HL-60 (cell line): ENCODE measurements at places on chromosomes 11 and 22.

DNA sequence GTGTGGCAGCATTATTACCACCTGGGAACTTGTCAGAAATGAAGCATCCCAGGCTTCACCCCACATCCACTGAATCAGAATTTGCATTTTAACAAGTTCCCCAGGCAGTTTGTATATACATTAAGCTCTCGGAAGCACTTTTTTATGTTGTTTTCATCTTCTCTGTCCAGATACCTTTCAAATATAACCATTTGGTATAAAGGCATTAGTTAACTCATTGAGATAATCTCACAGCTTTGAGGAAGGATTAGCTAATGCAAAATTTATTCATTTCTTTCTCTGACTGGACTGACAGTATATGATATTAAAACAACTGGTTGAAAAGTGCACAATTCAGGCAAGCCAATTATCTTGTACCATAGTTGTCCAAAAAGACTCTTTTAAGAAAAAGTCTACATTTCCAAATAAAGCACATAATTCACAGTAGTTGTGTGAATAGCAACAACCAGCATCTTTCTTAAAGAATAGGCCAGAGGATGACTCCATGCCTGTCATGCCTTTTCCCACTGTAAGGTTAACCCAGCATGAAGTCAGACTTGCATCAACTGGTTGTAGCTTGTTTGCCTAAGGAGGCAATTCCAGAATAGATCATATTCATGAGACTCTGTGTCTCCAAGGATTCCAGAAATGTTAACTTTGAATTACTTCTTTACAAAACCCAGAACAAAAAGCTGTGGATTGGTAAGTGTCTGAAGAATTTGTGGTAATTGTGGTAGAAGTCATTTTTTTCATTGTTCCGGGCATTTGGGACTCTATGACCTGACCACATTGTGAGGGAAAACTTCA is 254.3 kb upstream of the SESN3 start:
- DNase-seq, result no peak

GRCh38 chr11:20353829-20354434 is 9.6 kb upstream of the HTATIP2 start:
- DNase-seq, result no peak

DNA sequence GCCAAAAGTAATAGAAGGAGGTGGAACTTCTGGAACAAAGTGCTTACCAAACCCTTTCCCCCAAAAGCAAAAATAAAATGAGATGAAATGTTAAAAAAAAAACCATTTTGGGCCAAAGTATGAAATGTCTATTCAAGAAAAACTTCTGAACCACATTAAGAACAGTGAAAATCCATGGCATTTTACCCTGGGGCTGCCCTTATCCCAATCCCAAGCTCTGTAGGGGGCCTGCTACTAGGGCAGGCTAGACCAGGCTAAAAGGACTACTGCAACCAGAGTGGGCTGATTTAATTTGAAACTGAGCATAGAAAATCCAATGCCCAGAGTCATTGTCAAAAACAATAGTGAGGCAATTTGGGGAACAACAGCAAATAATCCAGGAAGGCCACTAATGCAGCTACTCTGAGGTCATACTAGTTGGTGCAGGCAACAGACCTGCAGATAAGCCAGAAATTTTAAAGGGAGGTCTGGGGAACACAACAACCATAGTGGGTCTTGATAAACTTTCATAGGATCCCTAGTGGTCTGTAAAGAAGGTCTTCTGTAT is 99.4 kb downstream of the RELT start:
- DNase-seq, result no peak

- DNase-seq, result no peak
Measured at GRCh38 chr11:107508201-107508857, 50.7 kb upstream of the CWF19L2 start.

DNA sequence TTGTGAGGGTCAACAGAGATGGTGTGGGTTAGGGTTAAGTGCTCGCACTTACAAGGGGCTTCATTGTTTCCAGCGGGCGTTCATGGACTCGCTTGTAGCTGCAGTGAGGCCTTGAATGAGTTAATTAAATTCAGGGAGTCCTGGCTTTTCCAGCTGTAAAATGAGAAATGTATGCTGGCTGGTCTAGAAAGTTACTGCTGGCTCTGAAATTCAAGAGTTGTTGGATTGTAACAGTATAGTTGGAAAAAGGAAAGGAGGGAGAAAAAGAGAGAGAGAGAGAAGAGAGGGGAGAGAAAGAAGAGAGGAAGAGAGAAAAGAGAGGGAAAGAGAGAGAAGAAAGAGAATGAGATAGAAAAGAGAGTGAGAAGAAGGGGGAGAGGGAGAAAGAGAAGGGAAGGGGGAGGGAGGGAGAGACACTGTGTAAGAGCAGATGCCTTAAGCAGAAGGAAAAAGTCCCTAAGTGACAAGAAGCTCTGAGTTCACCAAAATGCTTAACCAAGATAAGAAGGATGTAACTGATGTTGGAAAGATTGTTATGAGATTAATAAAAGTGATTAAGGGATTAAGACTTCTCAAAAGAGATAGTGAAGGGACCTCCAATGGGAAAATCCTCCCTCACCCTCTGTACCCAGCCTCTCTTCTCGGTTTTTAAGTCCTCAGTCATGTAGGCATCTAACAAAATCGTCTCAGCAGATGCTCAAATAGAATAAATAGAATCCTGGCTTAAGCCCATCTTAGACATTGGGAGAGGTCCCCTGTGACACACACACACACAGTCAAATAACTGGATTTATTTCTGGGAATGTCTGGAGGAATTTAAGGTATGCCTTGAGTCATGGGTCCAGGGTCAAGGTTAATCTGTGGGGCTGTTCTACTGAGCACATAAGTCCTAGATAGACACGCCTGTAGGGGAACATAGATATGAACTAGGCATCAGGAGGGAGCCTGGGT is 477.9 kb downstream of the MIAT start:
- DNase-seq, result no peak

GRCh38 chr22:32672542-32672941 is 129.0 kb upstream of the TIMP3 start:
- DNase-seq, result no peak

DNA sequence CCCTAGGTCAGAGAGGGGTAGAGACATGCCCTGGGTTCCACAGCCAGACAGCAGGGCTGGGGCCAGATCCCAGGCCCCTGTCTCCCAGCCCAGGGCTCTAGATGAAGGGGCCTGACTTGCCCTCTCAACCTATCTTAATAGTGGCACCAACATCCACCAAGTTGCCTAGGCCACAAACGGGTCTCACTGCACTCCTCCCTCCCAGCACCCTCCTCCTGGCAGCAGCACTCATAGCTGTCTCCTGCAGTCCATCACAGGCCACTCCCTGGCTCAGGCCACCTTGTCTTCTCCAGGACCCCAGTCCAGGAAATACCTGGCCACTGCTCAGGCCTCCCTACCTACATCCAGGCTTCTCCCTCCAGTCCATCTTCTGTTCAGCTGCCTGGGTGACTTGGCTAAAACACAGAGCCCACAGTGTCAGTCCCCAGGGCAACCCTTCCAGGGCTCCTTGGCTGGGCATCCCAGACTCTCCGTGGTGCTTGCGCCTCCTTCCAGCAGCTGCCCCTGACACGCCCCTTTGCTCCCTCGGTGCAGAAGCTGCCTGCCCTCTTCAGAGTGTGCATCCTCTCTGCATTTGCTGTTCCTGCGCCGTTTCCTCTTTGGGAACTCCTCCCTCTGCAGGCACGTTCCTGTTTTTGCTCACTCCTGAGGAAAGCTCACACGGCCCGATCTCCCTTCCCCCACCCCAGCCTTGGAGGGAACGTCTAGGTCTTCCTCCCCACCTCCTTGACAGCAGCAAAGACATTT is 40.5 kb downstream of the LRRC32 start:
- peak; percentile 68 for DNase-seq

DNA sequence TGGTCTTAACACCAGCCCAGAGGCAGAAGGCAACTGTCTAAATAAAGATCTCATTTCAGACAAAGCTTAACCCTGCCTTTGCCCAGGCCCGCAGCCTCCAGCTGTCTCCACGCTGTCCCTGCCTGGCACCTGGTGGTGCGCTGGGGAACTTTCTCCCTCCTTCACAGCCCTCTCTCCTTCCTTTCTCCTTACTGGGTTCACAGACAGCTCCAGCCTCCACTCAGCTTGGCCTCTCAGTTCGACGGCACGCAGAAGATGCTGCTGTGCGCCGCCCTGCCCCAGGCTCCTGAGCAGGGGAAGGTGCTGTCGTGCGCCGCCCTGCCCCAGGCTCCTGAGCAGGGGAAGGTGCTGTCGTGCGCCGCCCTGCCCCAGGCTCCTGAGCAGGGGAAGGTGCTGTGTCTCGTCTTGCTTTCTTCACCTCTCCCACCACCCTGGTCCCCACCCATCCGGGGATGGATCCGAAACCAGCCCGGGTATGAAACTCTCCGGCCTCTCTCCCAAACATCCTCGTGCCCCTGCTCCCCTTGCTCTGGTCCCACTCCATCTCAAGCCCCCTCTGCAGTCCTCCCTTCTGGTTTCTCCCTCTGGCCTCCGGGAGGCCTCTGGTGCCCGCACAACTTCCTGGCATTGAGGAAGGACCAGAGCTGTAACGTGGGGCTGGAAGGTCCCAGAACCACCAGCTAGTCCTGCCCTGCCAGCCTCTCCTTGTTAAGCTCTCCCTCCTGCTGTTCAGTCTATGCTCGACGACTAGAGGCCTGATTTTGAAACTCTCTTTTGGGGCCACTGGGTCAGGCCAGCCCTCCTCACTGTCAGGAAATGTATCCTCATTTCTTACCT is 22.9 kb upstream of the JAM3 start:
- no peak for DNase-seq

- DNase-seq, result no peak
Measured at GRCh38 chr11:69865707-69866106, 46.5 kb upstream of the FGF3 start.

DNA sequence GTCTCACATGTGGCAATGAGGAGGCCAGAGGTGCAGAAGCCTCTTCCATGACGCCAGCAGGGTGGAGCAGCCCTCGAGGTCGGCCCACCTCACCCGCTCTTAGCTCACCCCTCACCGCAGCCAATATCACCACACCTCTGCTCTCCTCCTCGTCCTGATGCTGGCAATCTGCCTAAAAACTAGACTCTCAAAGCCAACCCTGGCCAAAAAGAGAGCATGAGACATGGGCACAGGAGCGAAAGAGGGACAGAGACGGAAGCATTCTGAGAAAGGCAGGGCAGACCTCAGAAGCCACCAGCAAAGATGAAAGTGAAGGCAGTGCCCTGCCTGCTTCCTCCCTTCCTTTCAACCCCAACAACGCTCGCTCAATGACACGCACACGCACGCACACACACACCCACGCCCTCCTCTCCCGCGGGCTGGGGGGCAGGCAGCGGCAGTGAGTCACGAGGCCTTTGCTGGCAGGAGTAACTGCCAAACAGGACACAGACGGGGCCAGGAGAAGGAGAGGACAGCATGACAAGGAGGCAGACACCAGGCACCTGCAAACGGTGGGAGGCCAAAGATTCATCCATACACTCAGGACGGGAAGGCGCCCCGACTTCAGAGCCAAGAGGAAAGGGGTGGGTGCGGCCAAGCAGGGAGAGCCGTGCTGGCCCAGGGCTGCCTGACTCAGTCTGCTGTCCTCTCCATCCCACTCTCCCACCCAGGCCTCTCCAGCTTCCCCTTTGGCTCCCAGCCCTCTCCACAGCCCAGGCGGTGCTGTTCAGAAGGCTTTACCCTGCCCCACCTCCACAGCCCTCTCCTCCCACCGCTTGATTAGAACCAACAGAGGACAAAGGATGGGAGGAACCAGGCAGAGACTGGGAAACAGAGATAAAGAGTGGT is 11.4 kb downstream of the IGSF9B start:
- no peak for DNase-seq

GRCh38 chr11:117863383-117863782 is 13.1 kb downstream of the FXYD6 start:
- DNase-seq, result no peak

DNA sequence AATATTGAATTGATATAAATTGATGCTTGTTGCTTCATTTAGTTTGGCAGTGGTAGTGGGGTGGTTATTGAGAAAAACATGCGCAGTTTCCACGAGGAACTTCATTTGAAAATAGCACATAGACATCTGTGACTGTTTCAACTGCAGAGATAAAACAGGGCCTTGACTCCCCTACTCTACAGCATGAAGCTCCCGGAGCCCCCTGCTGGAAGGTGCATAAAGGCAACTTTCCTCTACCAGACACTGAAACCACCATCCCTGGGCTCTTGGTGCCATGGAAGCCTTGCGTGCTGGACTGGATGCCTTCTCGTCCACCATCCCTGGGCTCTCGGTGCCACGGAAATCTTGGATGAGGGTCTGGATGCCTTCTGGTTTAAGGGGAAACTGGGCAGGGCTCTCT is 195.9 kb downstream of the CSNK2A3 start:
- DNase-seq, result peak; percentile 46

- DNase-seq, result no peak
Measured at GRCh38 chr22:30531651-30532608, 14.6 kb downstream of the SEC14L6 start.

GRCh38 chr11:32390712-32391111 is 44.6 kb downstream of the WT1 start:
- no peak for DNase-seq

DNA sequence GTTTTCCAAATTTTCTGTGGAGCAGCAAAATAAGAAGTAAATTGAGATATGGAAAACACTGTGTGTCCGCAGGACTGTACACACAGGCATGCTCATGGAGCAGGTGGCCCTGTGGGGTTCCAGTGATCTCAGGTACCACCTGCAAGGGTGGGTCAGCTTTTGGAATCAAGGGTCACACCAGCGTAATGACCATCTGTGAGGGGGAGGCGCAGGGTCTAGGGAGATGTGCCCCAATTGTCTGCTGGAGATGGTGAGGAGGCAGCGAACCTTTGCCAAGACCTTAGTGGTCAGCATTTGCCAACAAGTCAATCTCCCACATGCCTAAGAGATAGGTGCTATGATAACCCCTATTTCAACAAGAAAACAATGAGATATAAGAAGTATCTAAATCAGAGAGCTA is 49.4 kb downstream of the SHANK2 start:
- no peak for DNase-seq

GRCh38 chr11:46361283-46362155 is 14.3 kb downstream of the DGKZ start:
- peak; percentile 94 for DNase-seq

GRCh38 chr11:30758946-30759504 is 172.9 kb upstream of the MPPED2 start:
- DNase-seq, result no peak

DNA sequence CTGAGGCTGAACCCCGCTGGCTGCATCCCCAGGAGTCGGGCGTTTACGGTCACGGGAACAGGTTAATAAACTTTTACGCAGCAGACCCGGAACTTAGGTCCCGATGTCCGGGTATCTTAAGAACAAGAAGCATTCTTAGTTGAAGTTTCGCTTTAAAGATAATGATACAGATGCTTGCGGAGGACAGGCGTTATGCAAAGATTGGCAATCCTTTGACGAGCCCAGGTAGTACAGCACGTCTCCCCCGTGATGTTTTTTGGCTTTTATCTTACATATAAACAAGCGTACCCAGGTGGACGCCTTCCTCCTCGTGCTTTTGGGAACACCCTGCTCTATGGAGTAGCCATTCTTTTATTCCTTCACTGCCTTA is 871 bp upstream of the TOLLIP start:
- no peak for DNase-seq

DNA sequence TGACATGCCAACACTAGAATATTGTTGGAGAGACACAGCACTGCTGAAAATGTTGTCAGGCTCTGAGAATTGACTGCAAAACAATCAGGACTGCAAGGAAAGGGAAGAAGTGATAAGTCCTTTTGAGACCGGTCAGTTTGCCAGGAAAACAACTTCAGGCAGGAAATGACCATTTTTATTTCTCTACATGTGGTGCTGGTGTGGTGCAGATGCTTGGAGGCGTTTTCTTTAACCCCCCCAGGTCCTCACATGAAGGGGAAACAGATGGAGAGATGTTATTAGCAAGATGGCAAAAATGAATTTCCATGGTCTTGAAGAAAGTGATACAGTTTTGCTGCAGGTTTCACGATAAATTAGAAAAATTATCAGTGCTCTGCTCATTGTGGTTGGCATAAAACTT is 5.7 kb downstream of the AP2A2 start:
- no peak for DNase-seq
